ENCODE measurements at places on chromosomes 13 and 19.

- no peak for DNase-seq
Measured at GRCh38 chr19:11018179-11018578, 57.3 kb downstream of the SMARCA4 start.

- no peak for DNase-seq
Measured at GRCh38 chr19:18461471-18461870, 23.5 kb upstream of the ISYNA1 start.

GRCh38 chr13:49259586-49259985 lies 11.9 kb downstream of the CDADC1 start:
- no peak for DNase-seq

GRCh38 chr19:48450863-48451262 lies 4.5 kb upstream of the KCNJ14 start:
- DNase-seq, result no peak

- DNase-seq, result no peak
Measured at GRCh38 chr13:52947921-52948373, 80.7 kb upstream of the OLFM4 start.

- no peak for DNase-seq
Measured at GRCh38 chr13:109862627-109863026, 76.2 kb upstream of the IRS2 start.

GRCh38 chr13:50244713-50245574 lies 229.7 kb downstream of the KCNRG start:
- peak; percentile 32 for DNase-seq
